Astrocyte (in vitro differentiated cells and primary cell): ENCODE measurements at places on chromosomes 1 and 21. TPM values are rescaled to one million over a fixed set of nuclear protein-coding genes. Genes with fewer than 3 reads are reported as not detected.

GRCh38 chr1:112605633-112606327, 13.2 kb downstream of the ST7L start:
- H3K27ac ChIP-seq: no peak overlapping the region
- H3K36me3 ChIP-seq: peaks cover 19% of the 10 kb centered on the region
- DNase-seq: peak; percentile 45
- no peaks in the 10 kb centered on the region for H3K4me1 ChIP-seq
- H3K4me3 ChIP-seq: no peak overlapping the region

DNA sequence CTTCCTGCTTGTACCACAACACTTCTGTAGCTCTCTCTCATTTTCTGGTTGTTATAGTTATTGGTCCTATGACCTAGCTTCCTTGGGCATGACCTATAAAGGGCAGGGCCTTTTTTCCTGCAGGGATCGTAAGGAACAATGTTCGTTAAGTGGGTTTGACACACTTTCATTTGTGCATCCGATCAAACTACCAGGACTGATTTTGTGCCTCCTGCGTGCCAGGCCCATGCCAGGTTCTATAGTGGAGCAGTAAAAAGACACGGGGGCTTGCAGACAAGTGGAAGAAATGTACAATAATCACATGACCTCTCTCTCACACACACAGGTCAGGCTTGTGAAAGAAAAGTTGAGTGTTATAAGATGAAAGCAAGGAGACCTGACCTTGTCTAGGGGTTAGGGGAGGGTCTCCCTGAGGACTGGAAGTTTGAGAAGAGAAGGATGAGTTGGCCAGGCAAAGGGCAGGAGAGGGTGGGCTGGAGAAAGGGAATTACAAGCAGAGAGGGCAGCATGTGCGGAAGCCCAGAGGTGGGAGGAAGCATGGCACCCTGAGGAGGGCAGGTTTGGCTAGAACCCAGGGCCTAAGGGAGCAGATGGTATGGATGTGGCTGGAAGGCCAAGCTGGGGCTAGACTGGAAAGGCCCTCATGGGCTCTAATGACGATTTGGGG, 145.4 kb downstream of the GRIK3 start:
- no peaks in the 10 kb centered on the region for H3K36me3 ChIP-seq
- DNase-seq: no peak
- no peaks in the 10 kb centered on the region for H3K27me3 ChIP-seq
- H3K4me3 ChIP-seq: no peak overlapping the region
- no peaks in the 10 kb centered on the region for H3K4me1 ChIP-seq

- H3K27ac ChIP-seq: no peak overlapping the region
- H3K36me3 ChIP-seq: no peaks in the 10 kb centered on the region
- DNase-seq: no peak
- H3K4me3 ChIP-seq: no peak overlapping the region
- H3K27me3 ChIP-seq: no peaks in the 10 kb centered on the region
These were observed 83.9 kb downstream of the DTL start for GRCh38 chr1:212119397-212119837.

GRCh38 chr1:216576234-216576937, 146.8 kb downstream of the ESRRG start:
- H3K36me3 ChIP-seq: no peaks in the 10 kb centered on the region
- H3K4me3 ChIP-seq: no peak overlapping the region
- no peak for DNase-seq
- H3K27ac ChIP-seq: no peak overlapping the region
- no peaks in the 10 kb centered on the region for H3K4me1 ChIP-seq
- no peaks in the 10 kb centered on the region for H3K27me3 ChIP-seq

DNA sequence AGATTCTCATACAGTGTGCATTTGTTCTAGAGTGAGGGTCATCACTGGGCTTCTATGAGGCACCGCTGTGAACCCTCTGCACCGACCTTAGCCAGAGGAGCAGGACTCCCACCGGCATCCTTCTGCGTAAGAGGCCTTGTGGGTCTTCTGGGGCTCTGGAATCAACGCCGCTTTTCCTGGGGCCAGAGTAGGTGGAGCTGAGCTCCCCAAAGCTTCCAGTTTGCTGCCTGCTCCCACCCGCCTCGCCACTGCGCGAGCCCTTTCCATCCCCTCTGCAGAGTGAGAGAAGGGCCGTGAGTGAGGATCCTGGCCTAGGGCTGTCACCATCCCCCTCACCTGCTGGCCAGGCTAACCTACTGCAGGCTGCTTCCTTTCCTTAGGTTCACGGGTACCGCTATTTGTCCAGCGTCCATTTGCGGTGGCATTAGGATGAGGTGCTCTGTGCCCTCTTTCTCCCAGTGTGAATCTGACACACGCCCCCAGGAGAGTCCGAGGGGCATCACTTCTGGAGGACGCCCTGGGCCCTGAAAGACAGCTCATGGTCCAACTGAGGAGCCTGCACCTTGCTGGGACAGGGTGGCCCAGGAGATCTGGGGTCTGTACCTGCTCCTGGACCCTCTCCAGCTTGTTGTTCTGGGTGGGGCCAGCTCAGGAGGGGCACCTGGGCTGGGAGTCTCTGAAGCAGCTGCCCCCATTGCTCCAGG, 36.2 kb downstream of the UMODL1 start:
- no peaks in the 10 kb centered on the region for H3K36me3 ChIP-seq
- H3K27me3 ChIP-seq: peaks cover 5% of the 10 kb centered on the region
- no peak overlapping the region for H3K4me3 ChIP-seq

DNA sequence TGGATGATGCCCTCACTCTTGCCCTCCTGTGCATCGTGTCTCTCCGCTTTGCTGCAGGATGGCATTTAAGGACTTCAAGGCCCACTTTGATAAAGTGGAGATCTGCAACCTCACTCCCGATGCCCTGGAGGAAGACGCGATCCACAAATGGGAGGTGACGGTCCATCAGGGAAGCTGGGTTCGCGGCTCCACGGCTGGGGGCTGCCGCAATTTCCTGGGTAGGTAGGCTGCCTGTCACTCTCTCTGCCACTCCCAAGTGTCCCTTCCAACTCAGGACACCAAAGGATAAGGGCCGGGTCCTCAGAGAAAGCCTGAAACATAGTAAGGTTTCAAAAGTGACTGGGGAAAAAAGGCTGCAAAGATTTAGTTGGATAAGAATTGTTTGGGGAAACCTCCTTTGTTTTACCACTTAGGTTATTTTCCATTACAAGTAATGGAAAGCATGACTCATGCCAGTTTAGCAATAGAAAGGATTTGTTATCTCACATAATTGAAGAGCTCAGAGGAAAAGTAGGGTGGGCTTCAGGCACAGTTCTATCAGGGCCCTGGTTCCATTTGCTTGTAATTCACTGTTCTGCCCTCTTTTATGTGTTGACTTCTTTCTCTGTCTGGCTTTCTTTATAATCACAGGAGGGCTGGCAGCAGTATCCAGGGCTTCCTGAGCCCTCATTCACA, 31.9 kb downstream of the CAPN9 start:
- H3K27me3 ChIP-seq: no peaks in the 10 kb centered on the region
- no peak overlapping the region for H3K4me3 ChIP-seq
- DNase-seq: peak; percentile 20
- no peaks in the 10 kb centered on the region for H3K4me1 ChIP-seq

Gene PLXNA2
- total RNA-seq: 16.3 and 17.7 TPM in 2 replicates

Gene KIF14
- 1.2 and 2.1 TPM in 2 replicates for total RNA-seq

Gene RGS13
- not detected in 2 replicates for total RNA-seq

Gene SMCP
- not detected in 2 replicates for total RNA-seq
